Right ventricle myocardium superior (tissue), 1 donor: ENCODE measurements at places on chromosomes 2 and 18. TPM values are rescaled to one million over a fixed set of nuclear protein-coding genes. Genes with fewer than 3 reads are reported as not detected.

Gene SLC19A3
- 2.1 TPM for total RNA-seq

Gene COL4A4
- total RNA-seq = 10.3 TPM

- DNase-seq = no peak
Observed at GRCh38 chr2:107635883-107636282, 190.8 kb upstream of the RGPD4 start.

Gene GBX2
- total RNA-seq = not detected

- no peak for DNase-seq
Observed at GRCh38 chr2:213166109-213166508, 14.7 kb upstream of the IKZF2 start.

GRCh38 chr2:147636238-147636882 lies 208.5 kb upstream of the ACVR2A start:
- no peak for DNase-seq

Gene CFC1
- not detected for total RNA-seq

DNA sequence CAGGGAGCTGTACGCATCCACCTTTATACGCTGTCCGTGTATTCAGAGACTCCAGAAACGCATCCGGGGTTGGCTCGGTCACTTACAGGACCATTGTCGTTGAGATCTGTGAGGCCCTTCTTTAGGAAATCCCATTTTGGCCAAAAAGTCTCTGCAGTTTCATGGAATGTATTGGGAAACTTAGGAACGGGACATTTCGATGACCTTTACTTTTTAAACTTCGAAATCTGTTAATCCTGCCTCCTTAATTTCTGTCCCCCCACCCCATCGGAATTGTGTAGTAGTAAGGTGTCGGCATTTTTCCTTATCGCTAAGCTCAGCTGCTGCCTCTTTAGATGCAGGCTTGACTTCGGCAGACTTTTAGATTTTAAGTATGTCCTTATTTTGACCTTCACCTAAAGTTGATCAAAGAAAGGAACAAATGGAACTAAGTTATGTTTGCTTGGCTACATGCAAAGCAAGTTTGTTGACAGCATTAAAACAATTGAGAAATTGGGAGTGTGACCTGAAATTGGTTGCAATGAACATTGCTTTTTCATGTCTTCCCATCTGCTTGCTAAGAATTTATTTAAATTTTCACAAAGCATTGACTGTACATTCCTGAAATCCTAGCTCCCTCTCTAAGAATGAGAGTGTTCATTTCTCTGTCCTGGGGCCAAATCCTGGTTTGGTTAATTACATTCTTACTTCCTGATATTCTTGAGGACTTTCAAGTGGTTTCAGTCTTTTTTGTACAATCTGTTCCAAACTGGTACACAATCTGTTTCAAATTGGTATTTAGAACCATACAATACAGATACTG lies 884 bp upstream of the RAPH1 start:
- no peak for DNase-seq

GRCh38 chr2:181239201-181239799 lies 217.9 kb upstream of the ITGA4 start:
- no peak for DNase-seq

Gene ASXL3
- total RNA-seq = 3.6 TPM

DNA sequence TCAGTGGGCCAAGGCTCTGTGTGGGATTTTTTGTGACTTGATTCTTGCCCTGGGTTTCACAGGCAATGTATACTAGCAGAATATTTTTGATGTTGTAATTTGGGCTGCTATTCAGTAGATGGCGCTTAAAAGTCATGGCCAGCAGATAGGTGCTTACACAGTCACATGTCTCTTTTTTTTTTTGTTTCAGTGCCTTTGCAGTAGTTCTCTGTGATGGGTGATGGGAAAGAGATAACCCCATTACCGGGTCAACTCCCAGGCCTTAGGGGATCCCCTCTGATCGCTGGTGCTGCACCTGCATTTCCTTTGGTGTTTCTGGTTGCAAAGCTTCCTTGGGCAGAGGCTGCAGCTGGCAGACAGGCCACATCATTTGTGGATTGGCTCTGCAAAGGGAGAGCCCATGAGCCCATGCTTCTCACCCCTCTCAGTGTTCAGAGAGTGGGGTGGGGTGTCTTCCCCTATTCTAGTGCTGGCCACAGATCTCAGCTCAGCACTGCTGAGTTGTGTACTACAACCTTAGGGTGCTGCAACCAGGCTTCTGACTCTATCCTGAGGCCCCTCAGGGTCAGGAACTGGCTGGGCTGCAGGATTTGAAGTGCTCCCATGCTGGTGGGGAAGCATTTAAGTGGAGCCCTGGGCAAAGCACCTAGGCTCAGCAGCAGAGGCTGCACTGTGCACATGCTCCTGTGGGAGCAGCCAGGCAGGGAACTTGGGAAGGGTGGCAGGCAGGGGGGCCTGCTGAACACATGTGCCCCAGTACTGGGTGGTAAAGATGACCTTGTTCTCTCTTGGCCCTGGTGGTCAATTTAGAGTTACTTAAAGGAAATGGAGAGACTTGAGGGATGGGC lies 219.8 kb upstream of the SPHKAP start:
- DNase-seq = no peak

DNA sequence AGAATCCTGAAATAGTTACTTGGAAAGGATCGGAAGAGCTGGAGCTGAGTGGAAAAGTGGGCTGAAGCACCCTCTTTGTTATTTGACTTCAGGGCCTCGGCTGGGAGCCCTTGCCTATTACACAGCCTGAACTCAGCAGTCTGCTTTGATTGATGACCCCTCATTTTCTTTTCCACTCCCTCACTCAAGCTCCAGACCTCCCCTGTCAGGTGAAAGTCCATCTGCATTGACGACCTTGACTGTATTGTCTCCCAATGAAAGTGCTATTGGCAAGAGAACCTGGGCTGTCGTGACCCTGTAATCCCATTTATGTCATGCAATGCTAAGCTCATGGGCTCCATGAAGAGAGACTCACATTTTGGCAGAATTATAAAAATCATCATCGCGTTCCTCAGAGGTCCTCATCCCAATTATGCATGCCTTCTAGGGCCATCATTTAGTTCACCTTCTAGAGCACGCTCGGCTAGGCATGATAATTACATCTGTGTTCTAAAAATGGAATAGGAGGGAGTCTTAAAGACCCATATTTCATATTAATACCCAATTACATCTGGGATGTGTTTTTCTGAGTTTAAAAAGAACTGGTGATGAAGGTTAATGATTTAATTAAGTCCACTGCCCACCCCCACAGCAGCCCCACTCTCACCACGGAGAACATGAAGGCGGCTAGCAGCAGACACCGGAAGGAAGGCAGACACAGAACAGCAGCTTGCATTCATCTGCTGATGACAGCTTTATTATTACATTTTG lies 472.5 kb downstream of the PID1 start:
- DNase-seq = no peak

DNA sequence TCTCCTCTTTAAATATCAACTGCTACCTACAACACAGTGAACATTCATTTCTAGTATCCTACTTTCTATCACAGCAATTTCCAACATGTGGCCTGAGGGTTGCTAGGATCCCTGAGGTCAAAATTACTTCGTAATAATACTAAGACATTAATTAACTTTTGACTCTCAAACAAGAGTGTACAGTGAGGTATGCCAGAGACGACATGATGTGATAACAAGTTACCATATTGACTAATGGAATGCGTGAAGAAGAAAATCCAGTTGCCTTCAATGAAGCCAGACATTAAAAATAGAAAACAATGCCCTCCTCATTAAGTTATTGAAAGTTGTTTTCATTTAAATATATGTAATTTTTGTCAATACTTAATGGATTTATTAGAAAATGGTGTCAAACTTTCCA lies 13.1 kb downstream of the ORC2 start:
- DNase-seq = no peak

Gene OSR1
- 5.4 TPM for total RNA-seq

DNA sequence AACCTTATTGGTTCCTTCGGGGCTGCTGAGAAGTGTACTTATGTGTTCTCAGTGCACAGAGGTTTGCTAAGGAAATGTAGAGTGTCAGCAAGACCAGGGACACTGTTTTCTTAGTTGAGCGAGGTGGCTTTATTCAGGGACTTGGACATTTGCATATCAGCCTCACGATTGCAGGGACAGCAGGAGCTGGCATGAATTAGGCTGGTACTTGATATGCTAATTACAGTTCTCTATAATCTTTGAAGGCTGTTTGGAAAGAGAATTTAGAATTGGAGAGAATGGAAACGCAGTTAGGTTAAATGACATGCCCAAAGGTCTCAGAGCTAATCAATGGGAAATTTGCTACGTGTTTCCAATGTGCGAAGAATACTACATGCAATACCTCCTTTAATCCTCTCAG lies 18.7 kb upstream of the MTCL1 start:
- DNase-seq = no peak

GRCh38 chr2:40150266-40150665 lies 301.6 kb downstream of the SLC8A1 start:
- DNase-seq = no peak
